Stimulated activated CD4-positive, alpha-beta T cell treated with anti-CD3 and anti-CD28 coated beads, Interleukin-12 subunit alpha, Interleukin-12 subunit beta, amount 100 ng/mL, for 4 hours (primary cell): ENCODE measurements at places on chromosomes 4 and X.

GRCh38 chr4:55721651-55722050, 85.6 kb upstream of the NMU start:
- DNase-seq: no peak

GRCh38 chr4:56535915-56536314, 30.3 kb downstream of the ARL9 start:
- DNase-seq: no peak

DNA sequence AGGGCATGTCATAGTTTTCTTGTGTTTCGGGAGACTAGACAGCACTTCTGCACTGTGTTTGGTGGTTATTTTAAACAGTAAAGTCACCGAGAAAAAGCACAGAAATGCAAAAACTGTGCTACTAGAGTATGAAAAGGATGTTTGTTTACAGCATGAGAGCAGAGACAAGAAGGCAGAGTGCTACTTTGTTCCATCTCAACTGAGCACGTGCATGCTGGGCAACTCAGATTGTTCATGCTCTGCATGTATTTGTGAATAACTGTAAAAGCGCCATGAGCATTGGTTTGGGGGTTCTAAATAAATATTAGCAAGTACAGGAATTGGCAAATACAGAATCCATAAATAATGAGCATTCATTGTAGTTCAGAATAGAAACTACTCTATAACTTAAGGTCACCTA, 7.4 kb downstream of the EVC start:
- DNase-seq: no peak

DNA sequence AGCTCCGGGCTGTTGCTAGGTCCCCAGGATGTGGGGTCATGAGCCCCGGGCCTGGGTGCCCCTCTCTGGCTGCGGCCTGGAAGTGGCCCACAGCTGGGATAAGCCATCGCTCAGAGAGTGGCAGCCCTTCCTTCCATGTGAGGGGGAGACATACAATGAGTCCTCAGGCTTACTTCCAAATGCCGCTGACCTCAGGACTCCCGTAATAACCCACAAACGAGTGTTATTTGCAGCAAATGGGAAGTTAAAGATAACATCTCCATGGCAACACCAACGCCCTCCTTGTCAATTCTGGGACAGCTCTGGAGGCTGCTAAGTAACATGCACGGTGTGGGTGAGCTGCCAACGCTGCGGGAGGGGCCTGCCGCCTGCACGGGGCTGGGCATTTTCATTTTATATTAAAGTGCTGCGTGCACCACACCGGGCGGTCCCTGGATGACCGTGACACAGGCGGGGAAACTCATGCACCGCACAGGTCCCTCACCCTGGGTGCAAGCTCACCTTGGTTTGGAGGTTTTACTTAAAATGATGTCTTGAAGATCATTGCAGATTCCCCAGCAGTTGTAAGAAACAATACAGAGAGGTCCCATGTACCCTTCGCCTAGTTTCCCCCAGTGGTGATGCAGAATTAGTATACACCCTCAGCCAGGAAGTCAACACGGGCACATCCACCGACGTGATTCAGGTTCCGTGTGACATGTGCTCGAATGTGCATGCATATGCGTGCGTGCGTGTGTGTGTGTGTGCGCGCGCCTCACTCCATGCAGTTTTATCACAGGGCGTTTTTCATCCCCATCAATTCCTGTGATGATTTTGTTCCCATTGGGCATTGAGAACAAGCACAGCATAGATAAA, 79.4 kb downstream of the ABLIM2 start:
- no peak for DNase-seq

DNA sequence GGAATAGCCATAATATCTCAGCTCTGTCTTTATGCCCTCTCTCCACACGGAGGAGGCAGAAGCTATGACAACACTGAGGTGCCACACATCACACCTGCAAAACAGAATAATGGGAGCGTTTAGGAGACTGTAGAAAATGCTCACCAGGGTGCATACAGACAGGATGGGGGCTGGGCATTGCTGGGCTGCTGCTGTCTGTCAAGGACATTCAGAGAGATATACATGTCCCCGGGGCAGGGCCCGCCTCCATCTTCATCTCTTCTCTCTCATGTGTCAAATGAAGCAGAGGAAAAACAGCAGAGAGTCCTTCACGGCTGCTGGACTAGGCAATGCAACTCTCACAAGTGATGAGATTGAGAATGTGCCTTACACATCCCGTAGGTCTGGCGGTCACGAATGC, 65.3 kb upstream of the DHRSX start:
- DNase-seq: no peak

DNA sequence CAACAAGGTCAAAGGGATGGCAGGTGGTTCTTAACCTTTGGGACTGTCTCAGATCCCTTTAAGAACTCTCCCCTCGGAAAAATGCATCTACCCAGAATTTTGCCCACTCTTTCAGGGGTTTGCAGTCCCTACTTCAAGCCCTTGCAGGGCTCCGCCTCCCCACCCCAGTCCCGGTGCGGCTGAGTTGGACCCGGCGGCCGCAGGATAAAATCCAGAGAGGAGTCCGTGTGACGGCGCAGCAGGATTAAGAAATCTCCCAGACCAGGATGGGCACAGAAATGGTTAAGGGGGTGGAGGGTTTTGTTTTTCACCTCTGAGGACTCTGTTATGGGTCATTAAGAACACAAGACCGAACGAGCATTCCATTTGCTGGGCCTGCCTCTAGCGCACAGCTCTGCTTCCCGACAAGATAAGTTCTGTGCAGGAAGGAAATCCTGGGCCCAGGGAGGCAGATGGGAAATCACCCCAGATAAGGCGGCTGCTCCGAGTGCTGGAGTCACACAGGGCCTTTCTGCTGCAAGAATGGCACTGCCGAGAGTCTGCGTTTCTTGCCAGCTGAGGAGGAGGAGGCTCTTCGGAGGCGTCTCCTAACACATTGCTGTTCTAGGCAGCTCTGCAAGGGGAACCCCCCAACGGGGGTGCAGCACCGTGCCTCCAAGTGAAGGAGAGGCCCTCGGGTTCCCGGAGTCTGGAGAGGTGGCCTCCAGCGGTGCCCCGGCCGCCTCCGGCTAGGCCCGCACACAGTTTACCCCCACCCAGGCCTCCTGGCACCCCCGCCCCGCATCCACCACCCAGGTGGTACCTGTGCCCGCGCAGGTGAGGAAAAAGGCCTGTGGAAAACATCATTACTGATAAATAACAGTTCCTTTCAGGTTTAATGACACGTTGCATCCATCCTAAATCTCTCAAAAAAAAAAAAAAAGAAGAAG, 277.6 kb downstream of the BCOR start:
- no peak for DNase-seq

DNA sequence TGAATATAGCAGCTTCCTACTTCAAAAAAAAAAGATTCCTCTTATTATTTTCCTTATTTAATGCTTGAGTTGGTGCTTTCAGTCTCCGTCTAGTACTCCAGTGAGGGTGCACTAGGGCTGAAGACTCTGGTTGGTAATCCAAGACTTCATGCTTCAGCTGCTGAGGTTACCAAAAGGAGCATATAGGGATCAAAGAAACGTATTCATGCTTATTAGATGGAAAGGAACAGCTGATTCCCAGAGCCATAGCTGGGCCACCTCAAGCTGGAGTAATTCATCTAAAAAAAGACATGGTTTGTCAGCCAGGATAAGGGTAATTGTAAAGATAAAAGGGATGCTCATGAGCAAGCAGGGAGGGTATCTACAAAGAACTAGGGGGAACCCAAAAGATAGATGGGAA, 131.7 kb upstream of the FAM47B start:
- DNase-seq: no peak

DNA sequence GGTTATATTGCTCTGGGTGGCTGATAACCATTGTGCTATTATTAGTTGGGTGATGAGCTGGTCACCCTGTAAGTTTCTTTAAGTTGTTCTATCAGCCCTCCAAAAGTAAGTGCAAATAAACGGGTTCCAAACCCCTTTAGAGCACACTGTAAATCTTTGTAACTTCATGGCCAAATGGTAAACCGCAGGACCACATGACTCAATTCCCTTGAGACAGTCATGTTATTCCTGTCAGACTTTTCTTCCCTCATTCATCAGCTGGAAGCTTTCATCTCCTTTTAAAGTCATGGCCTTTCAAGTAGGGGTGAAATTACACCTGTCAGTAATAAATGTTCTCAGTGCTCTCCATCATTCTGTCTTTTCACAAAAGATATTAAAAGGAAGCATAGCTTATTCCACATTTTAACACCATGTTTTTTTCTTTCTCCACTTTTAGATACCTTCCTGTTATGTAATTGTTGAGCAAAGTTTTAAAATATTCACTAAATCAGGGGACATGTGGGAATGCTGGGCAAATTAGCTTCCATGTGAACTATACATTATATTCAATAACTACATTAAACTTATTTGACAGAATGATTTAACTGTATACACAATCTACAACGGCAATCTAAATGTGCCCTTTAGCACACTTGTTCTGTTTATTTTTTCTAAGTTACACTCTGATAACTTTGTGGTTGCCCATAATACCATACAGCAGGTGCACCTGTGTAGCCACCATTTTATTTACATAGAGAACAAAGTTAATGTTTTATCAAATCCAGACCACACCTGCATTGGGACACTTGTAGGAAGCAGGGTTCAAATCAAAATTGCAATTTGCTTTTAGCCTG, 275.5 kb downstream of the CFAP299 start:
- DNase-seq: no peak

GRCh38 chr4:6093671-6094070, 75.4 kb upstream of the C4orf50 start:
- DNase-seq: no peak

- DNase-seq: peak; percentile 0
These were observed at the start of gene GABRE for GRCh38 chrX:151974336-151975227. GABRE (minus strand) TSS chrX:151974676; CDS start chrX:151974625, 51 bp downstream.

- no peak for DNase-seq
These were observed 4.6 kb downstream of the JAKMIP1 start for GRCh38 chr4:6195602-6196319.

GRCh38 chrX:108666101-108666500, 70.3 kb downstream of the IRS4 start:
- no peak for DNase-seq

DNA sequence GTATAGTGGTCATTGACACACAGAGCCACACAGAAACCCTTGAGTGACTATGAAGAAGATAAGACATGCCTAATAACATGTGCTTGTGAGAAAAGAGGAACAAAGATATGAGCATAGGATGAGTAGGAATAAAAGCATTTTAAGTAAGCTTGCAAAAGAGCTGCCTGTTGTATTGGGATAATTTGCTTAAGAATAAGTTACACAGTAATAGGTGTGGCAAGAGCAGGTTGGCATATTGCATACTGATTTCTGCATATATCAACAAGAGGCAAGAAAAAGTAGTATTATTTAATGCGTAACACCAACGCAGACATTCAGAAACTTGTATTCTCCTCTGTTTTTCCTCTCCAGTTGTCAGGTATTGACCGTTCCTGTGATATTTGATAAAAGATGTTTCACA, 111.5 kb upstream of the UGT8 start:
- DNase-seq: no peak

- DNase-seq: peak; percentile 37
These were observed 154.5 kb downstream of the MSN start for GRCh38 chrX:65821721-65822496.

GRCh38 chr4:148780426-148781005, 338.3 kb upstream of the NR3C2 start:
- no peak for DNase-seq
